ENCODE measurements at places on chromosomes 1 and 21.
A peak's percentile ranks its signal among the peaks of the same experiment; 100 is the strongest.

DNA sequence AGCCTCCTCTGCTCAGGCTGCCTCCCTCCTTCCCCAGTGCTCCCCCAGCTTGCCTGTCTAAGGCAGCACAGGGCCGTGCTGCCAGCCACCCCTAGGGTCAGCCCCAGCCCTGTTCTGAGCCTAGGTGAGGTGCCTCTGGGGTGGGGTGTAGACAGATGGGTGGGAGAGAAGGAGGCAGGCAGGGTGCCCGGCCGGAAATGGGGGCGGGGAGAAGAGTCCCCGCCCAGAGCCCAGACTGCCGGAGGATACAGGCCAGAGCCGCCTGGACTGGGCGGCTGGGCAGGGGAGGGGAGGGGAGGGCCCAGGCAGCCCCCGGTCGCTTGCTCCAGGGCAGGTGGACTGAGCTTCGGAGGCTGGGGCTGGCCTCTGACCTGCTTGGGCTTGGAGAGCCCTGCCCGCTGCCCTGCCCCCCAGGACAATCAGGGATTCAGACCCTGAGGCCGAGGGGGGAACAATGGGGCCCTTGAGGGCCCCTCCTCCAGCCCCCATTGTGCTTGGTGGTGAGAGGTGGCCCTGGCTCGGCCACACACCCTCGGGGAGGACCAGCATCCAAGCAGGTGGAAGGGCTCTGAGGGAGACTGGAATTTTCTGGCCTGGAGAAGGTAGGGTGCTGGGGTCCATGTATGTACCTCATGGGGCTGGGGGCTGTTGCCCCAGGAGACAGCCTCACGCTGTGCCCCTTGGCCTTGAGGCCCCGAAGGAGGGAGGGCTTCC lies at the start of gene GJC2:
Gene GJC2, plus strand, starts transcription at position 525 of the 714 bp plus-strand sequence. CDS start 7,829 bp downstream, outside the sequence.
- DNase-seq, result no peak

- peak; percentile 55 for DNase-seq
Measured at GRCh38 chr1:66416295-66416694, 117.7 kb upstream of the SGIP1 start.

GRCh38 chr1:202276920-202277319 lies 64.8 kb downstream of the UBE2T start:
- no peak for DNase-seq

- DNase-seq, result peak; percentile 5
Measured at GRCh38 chr1:24321697-24322469, 2.7 kb downstream of the GRHL3 start.

GRCh38 chr1:67166196-67166595 lies at the start of gene IL23R:
Gene IL23R, plus strand, starts transcription at chr1:67166454. Its CDS starts 1,667 bp downstream, at chr1:67168121.
- DNase-seq, result no peak

GRCh38 chr1:62746086-62746808 lies 37.7 kb upstream of the ATG4C start:
- peak; percentile 38 for DNase-seq

GRCh38 chr1:77673030-77673429 lies 9.4 kb downstream of the ZZZ3 start:
- DNase-seq, result no peak

DNA sequence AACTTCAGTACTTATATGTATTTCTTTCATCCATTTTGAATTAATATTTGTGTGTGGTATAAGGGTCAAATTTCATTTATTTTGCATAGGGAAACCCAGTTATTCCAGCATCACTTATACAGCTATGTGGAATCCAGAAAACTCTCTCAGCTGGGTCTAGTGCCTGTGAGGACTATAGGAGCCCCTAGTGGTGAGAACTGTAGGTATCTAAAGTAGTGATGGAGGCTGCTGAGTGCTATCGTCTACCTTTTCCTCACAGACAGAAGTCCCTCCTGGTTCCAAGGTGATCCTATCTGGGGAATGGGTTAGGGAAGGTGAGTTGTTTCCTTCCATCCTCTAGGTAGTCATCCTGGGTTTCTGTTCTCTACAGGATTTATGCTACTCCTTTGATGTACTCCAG lies 352.0 kb upstream of the C1orf87 start:
- no peak for DNase-seq

DNA sequence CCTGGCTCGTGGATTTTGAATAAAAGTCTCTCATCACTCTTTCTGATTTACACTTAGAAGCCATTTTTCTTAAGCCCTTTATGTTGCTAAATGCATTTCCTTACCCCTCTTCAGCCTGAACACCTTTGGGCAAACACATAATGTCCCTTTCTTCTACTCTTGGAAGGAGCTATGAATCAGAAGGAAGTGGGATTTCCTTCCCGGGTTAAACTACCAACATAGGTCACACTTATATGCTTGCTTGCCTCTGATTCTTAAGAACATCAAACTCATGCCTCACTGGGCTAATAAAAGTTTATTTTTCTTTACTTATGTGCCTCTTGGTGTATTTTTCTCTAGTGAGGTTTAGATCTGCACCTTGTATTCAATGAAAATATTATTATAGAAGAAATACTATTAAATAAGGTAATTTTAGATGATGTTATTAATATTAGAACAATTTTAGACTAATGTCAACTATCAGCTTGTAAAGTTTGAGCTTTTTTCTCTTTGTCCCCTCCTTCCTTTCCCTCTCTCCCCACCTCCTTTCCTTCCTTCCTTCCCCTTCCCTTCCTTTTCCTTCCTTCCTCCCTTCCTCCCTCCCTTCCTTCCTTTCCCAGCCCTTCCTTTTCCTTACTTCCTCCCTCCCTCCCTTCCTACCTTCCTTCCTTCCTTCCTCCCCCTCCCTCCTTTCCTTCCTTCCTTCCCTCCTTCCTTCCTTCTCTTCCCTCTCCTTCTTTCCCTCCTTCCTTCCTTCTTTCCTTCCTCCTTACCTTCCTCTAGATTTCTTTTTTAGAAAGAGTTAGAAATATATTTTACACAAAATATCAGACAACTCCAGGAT lies 66.5 kb upstream of the KCNJ6 start:
- no peak for DNase-seq

GRCh38 chr1:55215194-55216021 lies at the start of gene USP24:
Gene USP24, minus strand, starts transcription at chr1:55215364. Its CDS starts 251 bp downstream, at chr1:55215113.
- DNase-seq, result peak; percentile 62

GRCh38 chr1:64769482-64769881 lies 24.6 kb downstream of the RAVER2 start:
- no peak for DNase-seq

GRCh38 chr1:25019337-25020172 lies 89.5 kb upstream of the RUNX3 start:
- no peak for DNase-seq

DNA sequence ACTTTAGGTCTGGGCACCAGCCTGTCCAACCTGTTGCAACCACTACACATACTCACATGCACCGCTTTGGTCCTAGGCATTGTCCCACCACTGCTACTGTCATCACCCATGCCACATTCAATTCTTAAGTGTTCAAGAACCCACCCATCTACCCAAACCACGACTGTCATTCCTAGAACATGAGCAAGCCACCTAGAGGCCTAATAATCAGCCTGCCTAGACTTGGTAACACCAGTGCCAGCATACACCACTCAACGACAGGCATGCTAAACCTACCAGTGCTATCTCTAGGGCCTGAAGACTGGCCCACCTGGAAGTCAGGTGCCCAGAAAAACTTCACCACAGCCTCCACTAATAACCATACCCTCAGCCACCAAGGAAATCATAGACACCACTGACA lies 532.8 kb upstream of the DEPDC1 start:
- DNase-seq, result no peak

DNA sequence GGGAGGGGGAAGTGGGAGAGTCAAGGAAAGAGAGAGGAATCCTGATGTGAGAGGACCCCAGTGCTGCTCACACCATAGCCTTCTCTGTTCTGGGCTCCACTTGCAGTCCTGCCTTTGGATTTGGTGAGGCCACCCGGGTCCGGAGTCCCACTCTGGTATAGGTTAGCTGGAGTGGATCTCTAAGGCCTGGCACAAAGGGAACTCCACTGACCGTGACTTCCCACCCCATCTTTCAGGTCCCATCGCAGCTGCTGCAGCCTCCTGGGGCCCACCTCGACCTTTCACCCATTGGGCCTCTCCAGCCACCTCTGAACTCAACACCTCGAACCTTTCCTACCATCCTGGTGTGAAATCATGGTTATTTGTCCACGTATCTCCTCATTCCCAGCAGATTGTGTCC lies 324.4 kb downstream of the MATN1 start:
- DNase-seq, result no peak

DNA sequence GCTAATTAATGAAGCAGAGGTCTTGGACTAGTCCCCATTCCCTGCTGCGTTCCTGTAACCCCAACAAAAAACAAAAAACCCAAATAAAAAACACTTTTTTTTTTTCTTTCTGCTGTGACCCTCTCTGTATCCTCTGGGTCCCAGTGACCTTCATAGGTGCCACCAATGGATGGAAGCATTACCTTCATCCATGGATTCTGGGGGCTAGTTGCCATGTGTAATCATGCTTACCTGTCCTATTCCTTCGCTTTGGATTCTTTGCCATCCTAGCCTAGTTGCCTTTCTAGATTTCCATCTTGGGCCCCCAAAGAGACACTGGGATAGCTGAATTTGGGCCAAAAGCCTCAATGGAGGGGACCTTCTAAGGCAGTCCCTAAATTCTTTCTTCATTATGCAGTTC lies 1208.7 kb downstream of the BRINP3 start:
- DNase-seq, result no peak

DNA sequence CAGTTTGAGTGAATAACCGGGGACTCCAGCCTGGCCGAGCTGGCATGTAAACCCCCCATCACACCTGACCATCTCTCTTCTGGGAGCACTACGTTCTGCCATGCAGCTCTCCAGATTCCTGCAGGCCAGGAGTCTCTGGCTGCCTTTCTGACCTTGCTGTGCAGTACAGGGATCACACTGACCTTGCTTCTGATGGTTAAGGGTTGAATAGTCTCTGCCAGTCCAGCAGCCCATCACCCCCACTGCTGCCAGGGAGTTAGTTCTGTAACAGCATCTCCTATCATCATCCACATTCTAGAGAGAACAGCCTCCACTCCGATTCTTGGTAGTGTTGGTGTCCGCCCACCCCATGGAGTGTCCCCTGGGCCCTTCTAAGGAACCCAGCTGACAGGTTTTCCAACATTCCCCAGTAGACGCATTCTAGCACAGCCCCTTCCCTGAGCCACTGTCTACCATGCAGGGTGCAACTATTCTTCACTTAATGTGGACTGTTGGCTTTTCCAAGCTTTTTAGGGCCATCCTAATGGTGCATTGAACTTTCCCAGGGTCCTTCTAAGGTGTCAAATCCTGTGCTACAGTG lies 109.8 kb downstream of the RIPK4 start:
- no peak for DNase-seq

DNA sequence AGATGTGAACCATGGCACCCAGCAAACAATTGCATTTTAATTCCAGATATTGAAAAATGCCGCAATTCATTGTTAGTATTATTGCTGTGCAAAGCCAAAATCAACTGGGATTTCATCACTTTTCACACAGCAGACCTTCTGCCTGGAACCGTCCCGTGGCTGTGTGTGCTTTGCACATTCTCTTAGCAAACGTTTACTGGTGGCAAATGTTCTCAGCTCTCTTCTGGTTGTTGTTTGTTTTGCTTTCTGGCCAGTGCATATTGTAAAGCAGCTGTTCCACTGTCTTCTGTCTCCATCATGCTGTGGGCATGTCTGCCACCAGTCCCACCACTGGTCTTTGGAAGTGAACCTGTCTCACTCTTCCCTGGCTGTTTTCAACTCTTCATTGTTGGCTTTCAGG lies 19.8 kb upstream of the TTLL10 start:
- no peak for DNase-seq

- no peak for DNase-seq
Measured at GRCh38 chr21:41907496-41908258, 28.5 kb upstream of the PRDM15 start.

GRCh38 chr1:194068446-194069167 lies 882.2 kb upstream of the B3GALT2 start:
- DNase-seq, result no peak

DNA sequence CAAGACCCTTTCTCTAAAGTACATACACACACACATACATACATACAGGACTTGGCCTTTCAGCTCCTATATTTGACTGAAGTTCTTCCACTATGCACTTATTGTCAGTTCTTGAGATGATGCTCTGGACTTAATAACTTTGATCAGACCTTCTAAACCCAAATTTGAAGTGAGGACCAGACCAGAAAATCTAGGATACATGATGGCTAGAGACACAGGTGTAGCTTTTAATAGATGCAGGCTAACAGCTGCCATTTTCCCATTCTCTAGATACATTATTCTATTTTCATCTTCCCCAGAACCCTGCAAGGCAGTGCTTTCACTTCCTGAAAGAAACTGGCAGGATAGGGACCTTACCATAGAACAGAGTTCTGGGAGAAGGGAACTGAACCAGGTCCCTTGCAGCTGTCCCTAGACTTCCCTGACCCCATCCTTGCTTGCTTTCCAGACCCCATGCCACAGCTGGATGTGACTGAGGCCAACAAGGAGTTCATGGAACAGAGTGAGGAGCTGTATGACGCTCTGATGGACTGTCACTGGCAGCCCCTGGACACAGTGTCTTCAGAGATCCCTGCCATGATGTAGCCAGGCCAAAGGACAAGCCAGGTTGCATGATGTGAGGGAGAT lies 14.9 kb upstream of the RAB42 start:
- peak; percentile 37 for DNase-seq

DNA sequence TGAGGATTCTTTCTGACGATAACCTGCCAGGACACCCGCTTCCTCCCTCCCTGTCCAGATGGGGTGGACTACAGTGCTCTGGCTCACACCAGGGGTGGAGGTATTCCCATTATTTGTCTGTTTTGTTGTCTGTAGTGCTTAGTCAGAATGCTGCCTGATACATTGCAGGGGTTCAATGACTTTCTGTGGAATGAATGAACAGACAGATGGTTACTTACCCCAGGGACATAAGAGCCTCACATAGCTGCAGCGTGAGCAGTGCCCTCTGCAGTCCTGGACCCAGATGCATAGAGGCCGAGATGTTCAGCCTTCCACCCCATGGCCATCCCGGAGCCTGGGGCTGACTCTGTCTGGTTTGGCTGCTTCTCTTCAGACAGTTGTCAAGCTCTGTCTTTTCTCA lies 13.0 kb upstream of the F3 start:
- DNase-seq, result no peak

DNA sequence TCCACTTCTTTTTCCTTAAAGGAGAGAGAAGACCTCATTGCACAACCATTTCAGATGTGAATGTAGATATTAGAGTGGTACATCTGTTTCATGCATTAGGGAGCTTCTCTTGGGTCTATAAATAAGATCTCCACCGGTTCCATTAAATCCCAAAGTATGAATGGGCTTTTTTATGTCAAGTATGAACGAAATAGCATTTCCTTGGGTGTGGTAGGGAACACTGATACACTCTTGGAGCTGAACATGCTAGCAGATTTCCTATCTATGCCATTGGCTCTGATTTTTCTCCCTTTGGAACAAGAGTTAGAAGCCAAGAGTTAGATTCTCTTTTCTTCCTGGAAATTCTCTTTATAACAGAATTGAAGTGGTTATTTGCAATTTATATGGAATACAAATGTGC lies 245.6 kb upstream of the ADAMTS5 start:
- DNase-seq, result no peak

GRCh38 chr1:20666804-20667203 lies 5.6 kb upstream of the DDOST start:
- DNase-seq, result no peak

DNA sequence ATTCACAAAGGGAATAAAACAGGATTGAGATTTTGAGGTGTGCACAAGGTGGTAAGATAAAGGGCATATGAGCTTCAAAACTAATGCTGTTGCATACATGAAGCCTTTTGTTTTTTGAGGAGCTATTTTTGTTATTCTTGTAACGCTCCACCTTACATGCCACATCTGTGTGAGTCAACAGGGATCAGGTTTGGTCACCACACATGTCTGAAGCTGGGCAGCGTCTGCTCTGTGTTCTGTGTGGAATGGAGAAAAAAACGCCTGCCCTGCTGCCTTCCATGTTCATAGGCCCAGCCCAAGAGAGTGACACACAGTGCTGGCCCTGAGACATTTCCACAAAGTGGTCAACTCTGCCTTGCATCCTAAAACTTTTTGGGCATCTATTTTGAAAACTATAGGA lies 67.7 kb downstream of the MPZL1 start:
- no peak for DNase-seq

Measured in inflammatory macrophage (primary cell).